GF-D8 (cell line): ENCODE measurements at places on chromosomes 7 and 10.

- peak; percentile 90 for DNase-seq
Observed at GRCh38 chr10:6348096-6348874, 145.6 kb downstream of the PFKFB3 start.

GRCh38 chr7:121874298-121874697, 1.3 kb downstream of the PTPRZ1 start:
- no peak for DNase-seq

GRCh38 chr7:104469166-104469820, 140.9 kb downstream of the LHFPL3 start:
- DNase-seq, result no peak

GRCh38 chr10:7317786-7318446, 92.9 kb downstream of the SFMBT2 start:
- no peak for DNase-seq

- no peak for DNase-seq
Observed at GRCh38 chr10:122165484-122166276, 105.4 kb upstream of the BTBD16 start.

GRCh38 chr7:90675982-90676381, 79.9 kb downstream of the CDK14 start:
- no peak for DNase-seq

DNA sequence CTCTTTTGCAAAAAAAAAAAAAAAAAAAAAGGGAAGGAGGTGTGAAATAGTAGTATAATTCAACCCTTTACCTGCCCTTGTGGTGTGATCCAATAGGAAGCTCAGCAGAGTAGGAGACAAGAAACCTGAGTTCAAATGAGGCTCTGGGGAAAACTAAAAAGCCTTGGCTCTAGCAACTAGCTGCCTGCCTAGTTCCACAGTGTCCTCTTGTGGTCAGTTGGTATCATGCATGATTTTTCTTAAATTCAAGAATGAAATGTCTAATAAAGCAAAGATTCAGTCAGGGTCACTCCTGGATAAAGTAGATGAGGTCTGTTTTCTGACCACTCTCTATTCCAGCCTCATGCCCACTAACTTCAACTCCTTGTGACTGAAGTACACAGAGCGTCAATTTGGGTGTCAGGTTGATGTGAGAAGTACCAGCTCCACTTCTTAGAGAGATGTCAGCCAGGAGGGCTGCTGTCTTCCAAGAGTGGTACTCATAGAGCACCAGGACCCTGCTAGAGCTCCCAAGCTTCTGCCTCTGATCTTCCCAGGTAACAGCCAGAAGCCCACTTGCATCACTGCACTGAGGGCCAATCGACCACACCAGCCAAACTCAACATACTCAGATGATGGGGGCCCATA, 10.5 kb downstream of the LSM5 start:
- DNase-seq, result no peak

- DNase-seq, result no peak
Observed at GRCh38 chr7:47635091-47636080, 53.5 kb upstream of the TNS3 start.

DNA sequence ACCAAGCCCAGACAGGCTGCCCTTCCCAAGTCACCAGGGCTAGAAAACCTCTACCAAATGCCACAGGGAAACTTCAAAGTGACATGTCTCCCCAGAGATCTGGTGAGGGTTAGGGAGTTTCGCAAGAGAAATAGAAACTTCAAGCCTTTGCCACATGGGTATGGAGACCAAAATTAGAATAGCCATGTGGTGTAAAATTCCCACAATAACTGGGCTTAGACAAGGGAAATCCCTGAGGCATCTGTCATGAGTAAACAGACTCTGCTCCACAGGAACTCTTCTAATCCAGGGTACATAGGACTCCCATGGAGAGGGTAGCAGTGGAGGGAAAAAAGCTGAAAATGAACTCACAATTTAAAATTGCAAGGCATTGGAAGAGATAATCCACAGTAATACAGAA, 14.3 kb downstream of the ADAM12 start:
- DNase-seq, result no peak

DNA sequence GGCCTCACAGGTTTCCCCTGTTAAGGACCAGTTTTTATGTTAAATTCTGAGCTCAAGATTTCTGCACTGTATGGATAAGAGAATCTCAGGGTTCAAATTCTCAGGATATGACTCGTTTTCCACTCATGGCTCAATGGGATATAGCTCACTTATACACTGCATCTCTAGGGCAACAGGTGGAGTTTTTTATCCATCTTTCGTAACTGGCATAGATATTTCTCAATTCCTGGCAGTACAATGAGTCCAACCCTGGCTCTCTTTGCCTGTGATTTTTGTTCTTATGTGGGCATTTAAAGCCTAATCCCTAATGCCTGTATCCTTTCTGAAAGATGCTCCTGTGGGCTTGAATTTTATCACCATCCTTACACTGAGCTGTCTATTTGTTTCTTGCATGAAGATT, 7.6 kb downstream of the CCDC172 start:
- no peak for DNase-seq

DNA sequence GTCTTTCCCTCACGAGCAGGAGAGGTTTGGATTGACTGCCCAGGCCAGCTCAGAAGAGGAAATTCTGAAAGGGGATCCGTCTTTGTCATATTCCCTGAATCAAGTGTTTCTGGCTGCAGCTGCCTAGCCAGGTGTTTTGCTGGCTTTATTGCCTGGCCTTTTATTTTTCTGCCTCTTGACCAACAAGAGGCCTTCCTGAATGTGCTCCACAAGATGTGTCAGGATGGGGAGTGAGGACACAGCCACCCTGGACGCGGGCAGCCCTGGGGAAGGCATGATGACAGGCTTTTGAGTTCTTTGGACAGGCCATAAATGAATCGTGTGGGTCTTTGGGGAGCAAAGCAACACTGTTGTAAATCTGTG, 163.6 kb downstream of the CAMK1D start:
- DNase-seq, result no peak

DNA sequence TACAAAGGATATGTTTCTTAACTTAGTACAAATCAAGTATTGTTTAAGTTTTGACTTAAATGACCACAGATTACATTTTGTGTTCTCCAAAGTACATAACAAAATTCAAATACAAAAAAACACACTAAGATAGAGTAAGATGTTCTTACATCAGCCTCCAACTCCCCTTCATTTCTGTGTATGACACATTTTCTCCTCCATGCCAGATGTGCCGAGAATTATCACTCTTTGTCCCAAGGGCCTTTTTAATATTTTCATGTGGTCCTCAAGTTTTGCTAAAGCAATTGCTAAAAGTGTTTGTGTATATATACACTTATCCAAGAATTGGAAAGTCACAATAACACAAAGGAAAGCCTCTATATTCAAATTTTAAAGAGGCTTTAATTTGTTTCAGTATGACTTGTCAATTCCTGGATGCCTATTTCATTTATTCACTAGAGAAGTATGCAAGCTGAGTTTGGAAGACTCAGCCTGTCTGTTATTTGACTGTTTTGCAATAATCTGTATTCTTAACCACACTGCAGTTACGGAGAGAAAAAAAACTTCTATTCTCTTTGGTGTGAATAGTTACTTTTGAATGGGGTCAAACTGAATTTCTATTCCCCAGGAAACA, 586.4 kb upstream of the SEMA3D start:
- no peak for DNase-seq

GRCh38 chr7:47573758-47574481, 8.0 kb downstream of the TNS3 start:
- no peak for DNase-seq

GRCh38 chr7:22109761-22110160, 164.1 kb upstream of the CDCA7L start:
- DNase-seq, result no peak

DNA sequence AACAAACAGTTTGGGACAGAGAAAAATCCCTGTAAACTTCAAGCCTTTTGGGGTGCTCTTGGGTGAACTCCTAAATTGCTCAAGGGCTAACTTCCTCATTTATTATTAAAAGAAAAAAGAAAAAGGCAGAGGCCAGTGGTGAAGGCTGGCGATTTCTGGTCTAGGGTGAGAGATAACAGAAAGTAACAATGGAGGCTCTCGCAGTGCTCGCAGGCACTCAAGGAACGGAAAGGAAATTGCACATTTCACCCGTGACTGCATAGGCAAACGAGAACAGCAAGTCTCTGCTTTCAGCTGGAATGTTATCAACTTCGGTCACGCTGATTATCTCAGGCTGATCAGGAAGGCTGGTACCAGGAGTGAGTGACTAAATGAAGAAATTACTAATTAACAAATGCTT, 70.7 kb downstream of the PRKAG2 start:
- DNase-seq, result peak; percentile 86

DNA sequence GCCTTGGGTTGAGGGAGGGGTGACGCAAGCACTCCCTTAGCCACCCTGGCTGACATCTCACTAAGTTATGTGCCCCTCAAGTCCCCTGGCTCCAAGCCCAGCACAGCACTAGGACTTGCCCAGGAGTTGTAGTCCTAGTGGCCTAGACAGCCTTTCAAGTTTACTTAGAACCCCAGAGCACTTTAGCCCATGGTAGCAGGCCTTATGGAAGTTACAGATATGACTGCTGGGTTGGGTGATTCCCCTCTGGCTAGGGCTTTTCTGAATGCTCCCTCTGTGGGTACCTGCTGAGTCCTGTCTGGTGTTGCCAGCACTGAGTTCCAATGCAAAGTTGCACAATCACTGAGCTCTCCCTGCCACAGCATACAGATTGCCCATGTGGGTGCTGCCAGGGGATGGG, 83.2 kb downstream of the AHCYL2 start:
- no peak for DNase-seq

GRCh38 chr7:43781726-43782607, 23.5 kb downstream of the BLVRA start:
- DNase-seq, result no peak

DNA sequence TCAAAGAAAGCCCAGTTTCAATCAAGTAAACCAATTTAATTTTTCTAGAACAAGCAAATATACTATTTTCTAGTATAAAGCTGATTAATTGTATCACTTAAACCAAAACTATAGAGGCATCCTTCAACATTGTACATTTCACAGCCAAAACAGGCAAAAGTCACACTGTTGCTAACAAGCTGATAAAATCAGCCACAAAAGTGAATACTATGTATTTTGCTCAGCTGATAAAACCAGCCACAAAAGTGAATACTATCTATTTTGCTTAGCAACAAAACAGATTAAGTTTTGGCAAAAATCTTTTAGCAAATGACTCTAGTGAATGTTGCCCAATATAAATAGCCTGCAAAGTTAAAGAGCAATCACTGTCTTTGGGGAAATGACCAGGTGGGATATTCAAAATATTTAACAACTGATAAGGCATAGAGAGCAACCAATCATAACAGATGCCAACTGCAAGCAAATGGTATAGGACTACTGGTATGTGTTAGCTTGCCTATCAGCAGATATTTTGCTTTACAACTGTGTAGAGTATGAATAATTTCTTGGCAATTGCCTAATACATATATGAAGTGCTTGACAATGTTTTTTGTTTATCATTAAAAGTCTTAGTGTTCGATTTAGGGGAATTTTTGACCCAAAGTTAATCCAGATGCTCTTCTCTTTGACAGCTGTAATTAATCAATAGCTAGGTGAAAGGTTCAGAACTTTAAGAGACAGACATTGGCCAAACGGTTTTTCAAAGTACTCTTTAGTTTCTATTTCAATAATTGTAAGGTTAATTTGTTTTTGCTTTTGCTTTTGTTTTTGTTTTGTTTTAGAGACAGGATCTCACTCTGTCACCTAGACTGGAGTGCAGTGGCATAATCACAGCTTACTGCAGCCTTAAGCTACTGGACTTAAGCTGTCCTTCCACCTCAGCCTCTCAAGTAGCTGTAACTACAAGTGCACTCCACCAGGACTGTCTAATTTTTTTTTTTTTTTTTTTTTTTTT, 44.4 kb upstream of the SP4 start:
- DNase-seq, result no peak

GRCh38 chr10:94344522-94345122, 18.1 kb downstream of the NOC3L start:
- DNase-seq, result no peak

DNA sequence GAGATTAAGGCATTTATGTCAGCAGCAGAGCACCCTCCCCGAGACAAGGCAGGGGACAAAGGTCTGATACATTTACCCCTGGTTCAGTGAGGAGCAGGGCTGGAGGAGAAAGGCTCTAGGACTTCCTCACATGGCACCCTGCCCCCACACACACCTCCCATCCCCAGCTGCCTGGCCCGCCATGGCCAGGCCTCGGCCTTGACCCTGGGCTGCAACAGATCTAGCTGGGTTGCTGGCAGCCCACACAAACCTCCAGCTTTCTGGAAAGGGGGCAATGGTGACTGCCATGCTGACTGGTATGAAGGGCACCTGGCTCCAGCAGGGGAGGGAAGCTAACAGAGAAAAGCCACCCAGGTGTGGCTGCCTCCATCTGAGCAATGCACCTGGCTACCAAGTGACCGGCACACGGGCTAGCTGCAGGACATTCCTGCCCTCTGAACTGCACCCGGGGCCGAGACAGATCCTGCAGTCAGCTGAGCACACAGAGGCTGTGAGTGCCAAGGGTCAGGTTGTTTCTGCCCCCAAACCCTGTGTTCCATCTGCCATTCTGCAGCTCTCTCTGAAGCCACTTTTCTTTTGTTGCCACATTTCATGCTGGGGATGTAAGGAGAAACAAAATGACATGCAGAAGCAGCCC, 85.8 kb upstream of the LRRC18 start:
- no peak for DNase-seq

- DNase-seq, result no peak
Observed at GRCh38 chr10:79905322-79906314, 43.3 kb downstream of the SFTPD start.

DNA sequence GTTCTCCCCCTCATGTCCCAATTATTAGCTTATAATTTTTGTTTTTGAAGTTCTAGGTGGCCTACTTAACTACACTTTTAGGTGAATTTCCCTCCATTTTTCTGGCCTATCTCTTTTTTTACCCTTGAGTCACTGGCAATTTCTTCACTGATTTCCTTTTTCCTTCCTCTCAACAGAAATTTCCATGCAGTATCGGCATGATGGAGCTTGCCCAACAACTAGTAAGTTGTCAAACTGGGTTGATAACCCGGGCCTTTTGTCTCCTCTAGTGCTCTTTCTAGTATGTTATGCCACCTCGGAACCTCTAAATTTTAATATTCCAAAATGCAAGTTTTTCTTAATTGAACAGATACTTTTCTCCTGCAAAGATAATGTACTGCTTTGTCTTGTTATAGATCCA, 147.1 kb downstream of the MLLT10 start:
- DNase-seq, result peak; percentile 27

DNA sequence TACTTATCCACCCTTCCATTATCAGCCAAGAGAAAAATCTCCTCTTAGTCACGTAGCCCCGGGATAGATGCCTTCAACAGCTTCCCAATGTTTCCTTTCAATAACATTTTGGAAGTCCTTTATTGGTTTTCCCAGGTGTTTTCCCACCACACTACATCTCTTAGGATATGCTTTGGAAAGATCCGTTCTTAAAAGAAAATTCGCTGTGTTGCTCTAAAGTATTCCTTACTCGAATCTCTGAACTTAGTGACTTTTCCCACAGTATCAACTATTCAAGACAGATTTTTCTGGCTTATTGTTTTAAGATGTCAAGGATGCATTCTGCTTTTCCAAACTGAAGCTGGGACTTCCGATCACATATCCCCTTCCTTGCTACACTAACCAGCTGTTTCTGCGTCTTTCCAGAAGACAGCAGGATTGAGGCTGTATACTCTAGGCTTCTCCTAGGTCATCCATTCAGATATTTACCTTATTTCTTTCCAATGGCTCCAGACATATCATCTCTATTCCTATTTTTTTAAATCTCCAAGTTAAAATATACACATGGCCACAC, 36.5 kb upstream of the SVIL start:
- no peak for DNase-seq
